Muscle of leg (tissue), 16 donors: ENCODE measurements at places on chromosomes 6 and 20. TPM values are rescaled to one million over a fixed set of nuclear protein-coding genes. Genes with fewer than 3 reads are reported as not detected.

GRCh38 chr6:131787079-131787478 is 20.7 kb upstream of the ENPP1 start:
- no peak for DNase-seq

The STMND1 gene
- 0.28 TPM for polyA plus RNA-seq

DNA sequence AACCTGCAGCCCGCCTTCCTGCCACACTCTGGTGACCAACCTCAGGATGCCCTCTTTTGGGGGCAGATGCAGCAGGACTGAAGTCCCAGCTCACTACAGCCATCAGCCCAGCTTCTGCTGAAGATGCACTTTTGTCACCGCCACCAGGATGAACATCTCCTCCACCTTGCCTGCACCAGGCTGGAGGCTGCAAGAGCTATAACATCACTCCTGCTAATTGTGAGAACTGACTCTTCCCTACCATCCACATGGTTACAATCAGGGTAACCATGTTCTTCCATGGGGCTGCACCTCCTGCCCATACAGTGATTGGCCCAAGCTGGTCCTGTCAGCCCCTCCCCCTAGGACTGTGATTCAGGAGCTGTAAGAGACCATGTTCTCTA is 2.0 kb upstream of the ACTL10 start:
- no peak for DNase-seq

DNA sequence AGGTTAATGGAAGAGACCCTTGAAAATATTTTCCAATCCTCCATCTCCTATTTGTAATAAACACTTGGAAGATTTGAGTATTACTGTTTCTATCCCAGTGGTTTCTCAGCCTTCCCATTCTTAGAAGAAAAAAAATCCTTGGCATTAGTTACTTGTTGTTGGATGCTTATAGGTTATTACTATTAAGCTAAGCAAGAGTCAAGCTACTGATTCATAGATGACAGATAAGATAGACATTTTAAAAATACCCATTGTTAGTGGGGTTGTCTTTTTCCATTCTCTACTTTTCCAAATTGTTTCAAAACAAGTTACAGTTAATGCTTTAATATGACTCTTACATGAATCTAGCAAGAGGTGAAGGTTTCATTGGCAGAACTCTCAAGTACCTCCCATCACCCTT is 158.5 kb downstream of the HIVEP2 start:
- no peak for DNase-seq

The PSMB8 gene
- 17.6 TPM for polyA plus RNA-seq

DNA sequence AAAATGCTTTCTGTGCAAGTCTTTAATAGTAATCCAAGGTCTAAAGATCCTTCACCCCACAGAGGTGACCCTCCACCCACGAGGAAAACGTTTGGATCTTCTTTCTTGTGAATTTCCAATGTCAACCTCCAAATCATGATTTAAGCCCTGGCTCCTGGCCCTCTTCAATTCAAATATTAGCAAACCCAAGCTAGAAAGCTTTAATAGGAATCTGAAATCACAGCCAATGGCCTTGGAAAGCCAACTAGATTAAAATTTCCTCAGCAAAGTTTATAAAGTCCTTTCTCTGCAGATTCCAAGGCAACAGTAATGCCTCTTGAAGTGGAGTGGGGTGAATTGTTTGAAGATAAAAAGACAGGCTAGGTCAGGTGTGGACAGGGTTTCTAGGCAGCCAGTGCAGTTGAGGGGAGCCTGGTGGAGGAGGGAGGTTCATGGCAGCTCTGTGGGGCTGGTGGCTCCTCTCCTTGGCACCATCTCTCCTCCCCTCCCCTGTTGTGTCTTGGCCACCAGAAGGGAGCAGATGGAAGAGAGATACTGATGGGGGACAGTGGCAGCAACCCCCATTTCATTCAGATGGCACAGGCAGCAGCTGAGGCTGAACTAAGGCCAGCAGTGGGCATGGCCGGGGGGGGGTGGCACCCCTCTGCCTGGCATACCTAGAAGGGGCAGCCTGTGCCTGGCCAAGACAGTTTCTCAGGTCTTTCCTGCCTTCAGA is 12.0 kb upstream of the UQCC2 start:
- DNase-seq: peak; percentile 56

DNA sequence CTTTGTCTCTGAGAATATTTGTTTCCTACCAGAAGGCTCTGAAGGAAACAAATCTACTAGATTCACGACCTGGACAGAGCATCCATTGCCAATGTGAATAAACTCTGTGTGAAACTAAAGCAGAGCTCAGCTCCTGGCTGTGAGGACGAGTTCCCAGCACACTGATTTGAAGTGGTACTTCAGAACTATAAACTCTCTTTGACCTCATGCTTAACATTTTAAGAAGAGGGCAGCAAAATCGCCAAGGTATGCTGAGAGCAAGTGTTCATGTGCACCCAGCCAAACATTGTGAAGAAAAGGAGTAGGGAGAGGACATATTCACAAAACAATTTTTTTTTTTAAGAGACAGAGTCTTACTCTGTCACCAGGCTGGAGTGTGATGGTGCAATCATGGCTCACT is 33.7 kb upstream of the ZNF133 start:
- no peak for DNase-seq

The NKX2-4 gene
- not detected for polyA plus RNA-seq

DNA sequence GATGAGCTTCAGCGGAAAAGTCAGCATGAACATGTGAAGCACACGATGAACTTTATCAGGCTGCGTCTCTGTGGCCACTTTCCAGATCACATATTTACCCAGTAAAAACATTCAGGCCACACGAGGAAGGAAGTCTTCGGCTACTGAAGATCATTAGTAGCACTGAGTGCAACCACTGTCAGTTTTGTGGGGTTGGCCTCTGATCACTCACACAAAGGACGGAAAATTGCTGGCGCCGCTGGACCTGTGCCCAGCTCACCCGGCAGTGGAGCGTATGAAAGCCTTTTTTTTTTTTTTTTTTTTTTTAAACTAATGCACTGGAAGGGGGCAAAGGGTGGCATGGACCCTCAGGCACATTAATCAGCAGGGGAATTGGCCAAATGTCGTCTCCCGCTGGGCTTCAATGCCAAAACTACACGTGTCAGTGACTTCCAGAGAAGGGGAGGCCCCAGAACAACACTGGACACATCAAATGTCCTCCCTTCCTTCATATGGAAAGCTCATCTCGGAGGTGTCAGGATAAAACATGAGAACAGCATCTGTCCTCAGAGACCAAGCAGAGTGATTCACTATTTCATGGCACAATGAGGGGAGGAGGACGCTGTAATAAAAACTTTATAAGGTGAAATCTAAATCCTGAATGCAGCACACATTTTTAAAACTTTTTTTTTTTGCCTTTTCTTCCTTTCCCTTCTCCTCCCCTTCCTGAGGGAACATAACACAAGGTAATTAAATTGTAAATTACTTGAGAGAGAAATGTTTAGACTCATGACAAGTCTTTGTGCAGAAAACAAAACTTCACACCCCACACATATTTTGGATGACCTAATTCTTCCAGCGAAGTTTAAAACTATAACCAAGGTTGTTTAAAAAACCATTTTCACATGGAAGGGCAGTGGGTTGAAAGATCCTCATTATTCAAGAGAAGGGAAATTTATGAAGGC is 223.4 kb downstream of the FOXC1 start:
- peak; percentile 72 for DNase-seq

- DNase-seq: no peak
These were observed 56.4 kb upstream of the TTPAL start for GRCh38 chr20:44419131-44419844.

DNA sequence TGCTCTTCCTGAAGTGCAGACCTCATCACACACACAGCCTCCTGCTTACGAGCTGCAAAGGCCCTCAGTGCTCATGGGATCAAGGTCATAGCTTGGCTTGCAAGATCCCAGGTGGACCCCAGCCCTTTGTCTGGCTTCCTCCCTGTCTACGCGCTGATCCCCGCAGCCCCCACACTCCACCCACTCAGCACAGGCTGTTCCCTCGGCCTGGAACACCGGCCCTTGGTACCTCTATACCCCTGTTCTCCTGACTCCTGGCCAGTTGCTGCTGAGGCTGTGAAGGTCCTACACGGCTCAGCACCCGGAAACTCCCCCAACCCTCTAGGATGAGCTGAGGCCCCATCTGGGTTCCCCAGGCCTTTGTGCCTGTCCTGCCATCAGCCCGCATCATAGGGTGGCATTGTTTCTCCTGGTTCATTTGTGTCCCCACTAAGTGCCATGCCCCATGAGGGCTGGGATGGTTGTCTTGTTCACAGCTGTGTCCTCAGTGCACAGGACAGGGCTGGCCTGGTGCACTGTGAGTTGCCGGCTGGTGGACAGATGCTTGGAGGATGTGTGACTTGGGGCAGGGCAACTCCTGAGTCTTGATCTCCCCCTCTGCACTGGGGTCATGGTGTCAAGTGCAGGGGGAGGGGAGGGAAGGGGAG is 57.0 kb downstream of the ADNP start:
- no peak for DNase-seq

The MOXD1 gene
- polyA plus RNA-seq: 6.7 TPM

The NEURL2 gene
- 12.2 TPM for polyA plus RNA-seq

- DNase-seq: no peak
These were observed 26.6 kb upstream of the MYT1 start for GRCh38 chr20:64137598-64138031.

DNA sequence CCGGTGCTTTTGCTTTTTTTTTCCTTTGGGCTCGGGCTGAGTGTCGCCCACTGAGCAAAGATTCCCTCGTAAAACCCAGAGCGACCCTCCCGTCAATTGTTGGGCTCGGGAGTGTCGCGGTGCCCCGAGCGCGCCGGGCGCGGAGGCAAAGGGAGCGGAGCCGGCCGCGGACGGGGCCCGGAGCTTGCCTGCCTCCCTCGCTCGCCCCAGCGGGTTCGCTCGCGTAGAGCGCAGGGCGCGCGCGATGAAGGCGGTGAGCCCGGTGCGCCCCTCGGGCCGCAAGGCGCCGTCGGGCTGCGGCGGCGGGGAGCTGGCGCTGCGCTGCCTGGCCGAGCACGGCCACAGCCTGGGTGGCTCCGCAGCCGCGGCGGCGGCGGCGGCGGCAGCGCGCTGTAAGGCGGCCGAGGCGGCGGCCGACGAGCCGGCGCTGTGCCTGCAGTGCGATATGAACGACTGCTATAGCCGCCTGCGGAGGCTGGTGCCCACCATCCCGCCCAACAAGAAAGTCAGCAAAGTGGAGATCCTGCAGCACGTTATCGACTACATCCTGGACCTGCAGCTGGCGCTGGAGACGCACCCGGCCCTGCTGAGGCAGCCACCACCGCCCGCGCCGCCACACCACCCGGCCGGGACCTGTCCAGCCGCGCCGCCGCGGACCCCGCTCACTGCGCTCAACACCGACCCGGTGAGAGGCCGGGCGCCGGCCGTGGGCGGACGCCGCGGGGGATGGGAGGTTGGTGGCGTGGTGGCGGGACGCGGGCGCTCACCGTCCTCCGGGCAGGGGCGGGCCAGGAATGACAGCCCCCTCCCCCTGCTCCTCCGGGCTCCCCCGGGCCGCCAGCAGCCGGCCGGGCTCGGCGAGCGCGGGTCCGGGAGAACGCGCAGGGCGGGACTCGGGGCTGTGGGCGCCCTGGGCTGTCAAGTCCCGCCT is 606 bp downstream of the ID4 start:
- peak; percentile 53 for DNase-seq

DNA sequence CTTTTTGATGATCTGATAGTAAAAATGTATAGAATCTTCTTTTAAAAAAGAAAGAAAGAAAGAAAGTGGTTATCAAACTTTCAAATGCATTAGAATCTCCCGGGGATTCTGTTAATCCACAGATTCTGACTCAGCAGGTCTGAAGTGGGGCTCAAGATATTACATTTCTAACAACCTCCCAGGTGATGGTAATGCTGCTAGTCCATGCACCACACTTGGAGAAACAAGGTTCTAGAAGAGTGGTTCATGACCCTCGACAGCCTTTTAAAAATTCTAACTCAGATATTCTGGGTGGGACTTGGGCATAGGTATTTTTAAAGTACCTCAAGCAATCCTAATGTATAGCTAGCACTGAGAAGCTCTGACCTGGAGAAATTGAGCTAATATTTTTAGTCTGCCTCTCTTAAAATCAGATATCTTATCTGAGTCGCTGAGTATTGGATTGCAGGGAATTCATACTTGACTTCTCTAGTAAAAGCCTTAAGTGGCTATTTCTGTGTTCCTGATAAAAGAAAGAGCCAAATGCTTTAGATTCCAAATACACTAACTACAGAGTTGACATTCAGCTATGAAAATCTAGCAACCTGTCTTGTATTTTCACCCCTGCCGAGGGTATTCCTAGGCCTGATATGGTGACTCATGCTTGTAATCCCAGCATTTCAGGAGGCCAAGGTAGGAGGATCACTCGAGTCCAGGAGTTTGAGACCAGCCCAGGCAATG is 252.4 kb downstream of the PHACTR1 start:
- no peak for DNase-seq

The PDE10A gene
- 10.9 TPM for polyA plus RNA-seq
